ENCODE measurements at places on chromosomes 3 and 15.

DNA sequence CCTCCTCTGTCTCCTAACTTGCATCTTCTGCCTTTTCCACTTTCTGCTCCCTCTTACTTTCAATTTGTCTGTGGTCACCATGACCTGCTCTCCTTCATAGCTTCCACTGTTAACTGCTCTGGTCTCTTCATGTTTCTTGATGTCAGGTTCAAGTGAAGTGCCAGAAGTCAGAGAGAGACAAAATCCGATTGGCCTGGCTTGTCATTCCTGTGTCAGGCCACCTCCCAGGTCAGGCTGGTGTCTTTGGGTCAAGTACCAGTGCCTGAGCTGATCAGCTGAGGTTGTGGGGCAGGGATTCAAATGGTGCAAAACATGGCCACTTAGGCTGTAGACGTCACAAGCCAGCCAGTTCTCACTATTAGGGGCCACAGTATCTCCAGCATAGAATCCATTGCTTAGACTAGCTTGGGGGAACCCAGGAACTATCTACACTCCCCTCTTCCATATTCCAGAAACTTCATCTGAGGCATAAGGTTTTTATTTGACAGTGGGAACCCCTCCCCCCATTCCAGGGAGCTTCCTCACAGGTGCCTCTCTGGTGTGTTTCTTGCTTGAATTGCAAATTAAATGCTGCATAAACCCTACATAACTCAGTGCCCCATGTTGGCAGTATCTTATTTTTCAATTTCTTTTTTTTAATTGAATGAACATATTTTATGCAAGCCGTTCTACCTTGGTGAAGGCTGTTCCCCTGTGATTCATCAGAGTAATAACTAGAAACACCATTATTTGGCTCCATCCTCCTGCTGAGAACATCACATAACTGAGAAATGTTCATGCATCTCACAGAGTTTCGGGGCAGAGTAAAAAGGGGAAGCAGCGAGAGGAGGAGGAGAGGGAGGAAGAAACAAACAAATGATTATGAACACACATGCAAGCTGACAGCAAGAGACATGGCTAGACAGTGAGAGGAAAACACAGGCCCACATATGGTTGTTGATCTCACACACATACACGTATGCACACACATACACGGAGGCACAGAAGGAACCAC is 175.8 kb downstream of the TLE3 start:
- no peak for DNase-seq

DNA sequence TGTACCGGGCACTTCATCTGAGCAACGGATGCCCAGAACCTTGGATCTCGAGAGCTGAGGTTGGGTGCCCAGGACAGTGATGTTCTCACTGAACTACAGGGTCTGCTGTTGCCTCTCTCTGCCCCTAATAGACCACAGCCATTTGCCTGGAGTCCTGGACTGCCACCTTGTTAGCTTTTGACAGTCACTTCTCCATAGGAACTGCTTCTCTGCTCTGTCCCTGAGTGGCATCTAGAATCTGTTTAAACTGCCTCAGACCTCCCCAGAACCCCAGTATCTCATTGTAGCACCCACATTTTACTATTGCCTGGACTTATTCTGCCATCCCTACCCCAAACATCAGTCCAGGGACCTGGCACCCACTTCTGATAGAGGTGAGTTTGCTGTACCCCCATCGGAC is 194.4 kb downstream of the SLCO3A1 start:
- no peak for DNase-seq

DNA sequence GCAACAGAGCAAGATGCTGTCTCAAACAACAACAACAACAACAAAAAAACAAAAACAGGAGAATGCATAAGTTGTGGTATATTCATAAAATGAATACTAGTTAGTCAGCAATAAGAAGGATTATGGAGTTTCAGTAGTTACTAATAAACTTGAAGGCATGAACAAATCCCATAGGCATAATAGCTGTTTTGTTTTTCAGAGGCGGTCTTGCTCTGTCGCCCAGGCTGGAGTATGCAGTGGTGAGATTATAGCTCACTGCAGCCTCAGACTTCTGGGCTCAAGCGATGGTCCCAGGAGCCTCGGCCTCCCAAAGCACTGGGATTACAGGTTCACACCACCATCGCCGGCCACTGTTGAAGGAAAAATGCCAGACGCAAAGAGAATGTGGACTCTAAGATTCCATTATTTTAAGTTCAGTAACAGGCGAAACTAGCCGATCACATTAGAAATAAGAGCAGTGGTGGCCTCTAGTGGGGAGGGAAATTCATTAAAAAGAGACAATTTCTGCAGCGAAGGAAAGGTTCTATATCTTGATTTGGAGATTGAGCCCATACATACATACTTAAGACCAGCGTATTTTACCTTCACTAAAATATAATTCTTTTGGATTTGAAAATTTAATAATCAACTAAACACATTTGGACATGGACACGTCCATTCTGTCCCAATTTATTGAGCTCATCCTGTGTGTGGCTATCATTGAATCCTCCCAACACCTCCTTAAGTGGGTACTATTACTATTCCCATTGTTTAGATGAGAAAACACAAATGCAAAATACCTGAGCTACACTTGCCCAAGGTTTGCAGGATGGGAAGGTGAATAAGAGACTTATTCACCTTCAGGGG is 27.4 kb upstream of the HDAC11 start:
- DNase-seq: peak; percentile 13

DNA sequence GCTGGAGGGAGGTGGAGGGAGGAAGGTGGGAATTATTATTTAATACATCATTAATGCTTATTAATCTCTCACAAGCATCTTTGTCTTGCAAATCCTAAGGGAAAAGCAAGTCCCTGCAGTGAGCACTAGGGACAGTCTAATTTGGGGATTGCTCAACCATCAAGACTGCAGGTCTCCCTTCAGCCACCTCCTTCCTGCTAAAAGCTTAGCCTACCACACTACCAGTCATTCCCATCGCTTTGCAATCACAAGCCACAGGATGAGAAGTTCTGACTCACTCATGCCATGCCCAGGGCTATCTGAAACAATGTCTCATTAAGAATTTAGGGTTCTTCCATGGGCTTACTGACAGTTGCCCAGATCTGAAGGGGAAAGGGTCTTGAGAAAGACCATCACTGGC is 51.0 kb upstream of the EIF1B start:
- no peak for DNase-seq

DNA sequence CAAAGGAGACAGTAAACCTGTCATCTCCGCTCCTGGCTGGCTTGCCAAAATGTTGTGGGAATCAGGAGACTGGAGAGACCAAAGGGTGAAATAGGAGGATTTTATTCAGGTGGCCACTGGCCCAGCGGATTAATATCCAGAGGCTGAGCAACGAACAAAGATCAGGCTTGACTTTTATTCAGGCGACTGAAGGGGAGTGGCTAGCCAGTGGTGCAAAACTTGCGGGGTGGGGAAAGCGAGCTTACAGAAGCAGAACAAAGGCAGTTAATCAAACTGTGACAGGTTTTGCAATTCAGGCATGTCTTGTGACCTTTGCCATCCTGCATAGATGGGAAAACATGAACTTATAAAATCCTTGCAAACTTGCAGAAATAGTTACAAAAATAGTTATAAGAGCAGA is 19.8 kb upstream of the ACAD9 start:
- DNase-seq: no peak

- DNase-seq: no peak
Measured at GRCh38 chr15:67468416-67468815, 52.5 kb upstream of the C15orf61 start.

DNA sequence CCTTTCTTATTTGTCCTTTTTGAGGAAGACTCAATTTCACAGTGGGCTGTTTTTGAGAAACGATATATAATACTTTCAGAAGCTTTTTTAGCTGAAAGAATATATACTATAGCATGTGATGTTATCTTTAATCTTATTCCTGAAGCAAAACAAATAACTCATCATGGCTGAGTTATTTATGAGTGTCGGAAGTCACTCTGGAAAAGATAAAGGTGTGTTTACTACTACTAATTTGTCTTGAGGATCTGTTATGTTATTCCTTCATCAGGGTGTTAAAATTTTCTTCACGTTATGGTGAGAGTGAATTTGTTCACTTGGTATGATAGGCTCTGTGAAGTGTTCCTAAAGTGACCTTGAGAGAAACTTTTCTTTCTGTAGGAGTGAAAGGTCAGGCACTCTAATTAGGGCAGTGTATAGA is 4.7 kb downstream of the TCF12 start:
- no peak for DNase-seq

DNA sequence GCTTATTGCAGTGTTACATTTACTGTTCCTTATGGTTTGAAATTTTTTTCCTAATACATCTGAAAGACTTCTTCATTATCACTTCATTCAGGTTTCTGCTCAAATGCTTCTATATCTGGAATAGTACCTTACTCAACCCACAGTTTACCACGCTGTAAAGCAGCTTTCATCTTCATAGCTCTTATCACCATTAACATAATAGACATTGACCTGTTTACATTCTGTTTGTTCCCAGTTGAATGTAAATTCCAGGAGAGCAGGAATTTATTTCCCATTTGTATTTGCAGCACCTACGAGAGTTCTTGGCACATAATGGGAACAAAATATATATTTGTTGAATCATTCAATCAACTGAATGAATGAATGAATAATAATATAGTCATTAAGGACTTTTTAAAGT is 844.6 kb upstream of the ROBO1 start:
- DNase-seq: no peak

DNA sequence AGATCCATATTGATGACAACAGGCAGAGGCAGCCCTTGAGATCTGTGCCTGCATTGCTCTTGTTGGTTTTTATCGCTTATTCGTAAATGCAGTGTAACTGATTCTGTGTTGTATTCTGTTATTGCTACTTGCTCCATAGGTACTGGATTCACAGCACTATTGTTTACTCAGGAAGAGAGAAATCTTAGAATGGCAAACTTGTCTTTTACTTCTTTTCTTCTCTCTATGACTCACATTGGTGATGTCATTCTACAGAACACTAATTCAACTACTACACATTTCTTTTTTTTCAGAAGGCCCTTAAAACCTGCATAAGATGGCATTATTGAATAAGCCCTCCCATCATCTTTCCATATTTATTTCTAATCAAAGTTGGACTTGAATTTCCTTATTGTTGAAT is 201.0 kb upstream of the GBE1 start:
- no peak for DNase-seq

DNA sequence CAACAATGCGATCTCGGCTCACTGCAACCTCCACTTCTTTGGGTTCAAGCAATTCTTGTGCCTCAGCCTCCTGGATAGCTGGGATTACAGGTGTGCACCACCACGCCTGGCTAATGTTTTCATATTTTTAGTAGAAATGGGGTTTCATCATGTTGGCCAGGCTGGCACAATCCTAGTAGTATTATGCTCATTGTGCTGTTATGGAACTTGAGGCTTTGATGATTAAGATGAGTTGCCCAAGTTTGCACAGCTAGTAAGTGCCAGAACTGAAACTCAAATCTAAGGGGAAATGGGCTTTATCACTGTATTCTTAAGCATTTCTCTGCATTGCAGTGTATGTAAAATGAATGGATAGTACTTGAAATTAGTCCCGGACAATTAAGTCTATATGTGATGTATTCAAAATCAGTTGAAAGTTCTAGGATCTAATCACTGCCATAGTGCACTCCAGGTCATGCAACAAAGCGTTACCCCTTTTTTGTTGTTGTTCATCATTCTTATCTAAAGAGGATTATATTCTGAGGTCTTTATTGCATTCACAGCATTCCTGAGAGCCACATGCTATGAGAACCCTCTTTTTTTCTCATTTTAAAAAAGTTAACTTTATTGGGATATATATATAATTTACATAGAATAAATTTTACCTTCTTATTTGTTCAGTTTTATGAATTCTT is 378.7 kb upstream of the CNTN6 start:
- no peak for DNase-seq

DNA sequence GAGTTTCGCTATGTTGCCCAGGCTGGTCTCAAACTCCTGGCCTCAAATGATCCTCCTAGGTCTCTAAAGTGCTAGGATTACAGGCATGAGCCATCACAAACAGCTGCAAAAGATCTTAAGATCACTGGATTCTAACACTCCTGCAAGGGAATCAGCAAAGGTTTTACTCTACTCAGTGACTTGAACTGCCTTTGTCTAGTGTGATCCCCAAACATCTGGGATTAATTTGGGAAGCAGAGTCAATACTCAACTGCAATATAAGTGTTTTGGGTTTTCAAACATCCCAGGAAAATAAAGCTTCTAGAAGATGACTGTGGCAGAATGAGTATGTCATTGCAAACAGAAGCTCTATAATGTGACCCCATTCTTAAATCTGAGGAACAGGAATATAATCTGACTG is 7.2 kb downstream of the SPG21 start:
- no peak for DNase-seq

- no peak for DNase-seq
Measured at GRCh38 chr15:51252671-51253070, 85.7 kb downstream of the CYP19A1 start.

Data from effector CD8-positive, alpha-beta T cell (primary cell).